ENCODE measurements at places on chromosomes 16 and 17.

GRCh38 chr16:12721841-12722421 lies 81.8 kb downstream of the CPPED1 start:
- no peak for DNase-seq

DNA sequence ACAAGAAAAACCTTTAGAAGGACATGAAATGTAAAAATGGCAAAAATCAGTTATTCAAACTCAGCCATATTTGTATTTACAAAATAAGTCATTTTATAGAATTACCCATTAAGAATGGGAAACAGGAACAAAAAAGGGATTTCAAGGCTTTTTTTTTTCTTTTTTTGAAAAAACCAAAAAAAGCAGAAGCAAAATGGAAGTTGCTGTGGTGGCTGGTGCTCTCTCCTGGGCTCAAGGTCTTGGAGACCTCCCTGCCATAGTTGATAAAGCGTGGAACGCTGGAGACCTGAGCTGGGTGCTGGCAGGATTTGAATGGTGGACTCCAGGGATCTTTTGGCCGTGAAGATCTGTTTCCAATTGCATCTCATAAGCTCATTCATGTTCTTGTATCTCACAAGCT lies 3.1 kb downstream of the PLCG2 start:
- DNase-seq: no peak

- peak; percentile 62 for DNase-seq
These were observed 873 bp downstream of the USP10 start for GRCh38 chr16:84700446-84701300.

GRCh38 chr16:1650131-1650530 lies 27.9 kb upstream of the JPT2 start:
- DNase-seq: no peak

DNA sequence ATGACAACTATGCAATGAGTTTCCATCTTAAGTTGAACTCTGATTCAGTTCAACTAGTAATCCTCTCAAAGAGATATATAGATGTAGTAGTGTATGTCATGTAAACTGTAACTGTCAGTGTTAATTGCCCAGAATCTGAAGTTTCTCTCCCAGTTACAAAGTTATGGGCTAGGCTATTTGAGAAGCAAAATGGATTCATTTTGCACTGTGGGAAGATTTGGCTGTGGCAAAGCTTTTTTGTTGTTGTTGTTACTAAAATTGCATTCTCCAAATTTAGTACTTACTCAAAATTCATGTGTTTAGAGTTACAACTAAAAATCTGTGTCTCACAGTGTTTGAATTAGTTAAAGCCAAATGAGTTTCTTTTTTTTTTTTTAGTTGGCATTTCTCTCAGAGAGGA lies 219.0 kb downstream of the KCNJ2 start:
- DNase-seq: no peak

GRCh38 chr17:9427465-9428315 lies 147.9 kb downstream of the STX8 start:
- no peak for DNase-seq

GRCh38 chr17:15298176-15298575 lies 33.0 kb upstream of the PMP22 start:
- no peak for DNase-seq
